Prostate gland (tissue), 2 donors: ENCODE measurements at places on chromosomes 2 and 18.

GRCh38 chr2:12543978-12544558 is 172.7 kb upstream of the TRIB2 start:
- H3K4me1 ChIP-seq: no peaks in the 10 kb centered on the region
- H3K27me3 ChIP-seq: no peaks in the 10 kb centered on the region
- H3K4me3 ChIP-seq: no peak overlapping the region
- H3K27ac ChIP-seq: no peak overlapping the region
- no peak for DNase-seq

- H3K36me3 ChIP-seq: peaks cover 11% of the 10 kb centered on the region
- DNase-seq: no peak
- H3K4me3 ChIP-seq: no peak overlapping the region
- H3K4me1 ChIP-seq: no peaks in the 10 kb centered on the region
- H3K27me3 ChIP-seq: no peaks in the 10 kb centered on the region
Observed at GRCh38 chr2:101870444-101870843, 121.3 kb upstream of the IL1R2 start.

GRCh38 chr2:240329116-240329665 is 106.3 kb upstream of the GPC1 start:
- no peak overlapping the region for H3K27ac ChIP-seq
- H3K27me3 ChIP-seq: no peaks in the 10 kb centered on the region
- no peaks in the 10 kb centered on the region for H3K36me3 ChIP-seq
- H3K4me1 ChIP-seq: no peaks in the 10 kb centered on the region

DNA sequence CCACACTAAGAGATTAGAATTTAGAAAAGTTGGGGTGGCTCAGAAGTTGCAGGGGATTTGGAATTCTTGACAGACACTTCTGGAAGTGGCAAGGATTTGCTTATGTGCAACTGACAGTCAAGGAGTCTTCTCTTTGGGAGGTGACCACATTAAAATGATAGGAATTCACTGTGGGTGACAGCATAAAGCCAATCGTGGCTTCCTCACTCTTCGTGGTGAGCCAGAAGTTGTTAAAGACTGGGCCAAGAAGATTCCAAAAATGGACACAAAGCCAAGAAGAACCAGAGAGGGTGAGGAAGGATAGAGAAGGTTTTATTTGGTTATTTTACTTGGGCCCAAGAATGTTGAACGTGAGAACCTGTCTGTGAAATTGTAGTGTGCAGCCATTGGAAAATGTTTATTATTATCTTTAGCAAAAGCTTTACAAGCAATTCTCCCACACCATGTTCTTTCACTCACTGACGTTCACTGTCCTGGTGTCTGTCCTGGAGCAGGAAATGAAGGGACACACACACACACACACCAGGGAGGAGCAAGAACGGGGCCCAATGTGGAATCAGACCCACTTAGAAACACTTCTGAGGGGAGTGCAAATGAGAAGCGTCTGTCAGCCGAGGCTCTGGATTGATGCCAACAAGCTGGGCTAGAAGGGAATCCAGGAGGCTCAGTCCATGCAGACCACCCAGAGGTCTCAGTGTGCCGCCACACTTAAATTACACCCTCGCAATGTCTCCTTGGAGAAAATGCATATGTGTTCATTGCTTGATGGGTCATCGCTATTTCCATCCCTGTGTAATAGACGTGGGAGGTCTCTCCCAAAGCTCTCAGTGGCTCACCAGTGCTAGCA is 37.2 kb downstream of the STEAP3 start:
- no peak overlapping the region for H3K27ac ChIP-seq
- H3K27me3 ChIP-seq: no peaks in the 10 kb centered on the region
- H3K4me1 ChIP-seq: no peaks in the 10 kb centered on the region
- no peak overlapping the region for H3K4me3 ChIP-seq
- no peaks in the 10 kb centered on the region for H3K36me3 ChIP-seq
- no peak for DNase-seq

DNA sequence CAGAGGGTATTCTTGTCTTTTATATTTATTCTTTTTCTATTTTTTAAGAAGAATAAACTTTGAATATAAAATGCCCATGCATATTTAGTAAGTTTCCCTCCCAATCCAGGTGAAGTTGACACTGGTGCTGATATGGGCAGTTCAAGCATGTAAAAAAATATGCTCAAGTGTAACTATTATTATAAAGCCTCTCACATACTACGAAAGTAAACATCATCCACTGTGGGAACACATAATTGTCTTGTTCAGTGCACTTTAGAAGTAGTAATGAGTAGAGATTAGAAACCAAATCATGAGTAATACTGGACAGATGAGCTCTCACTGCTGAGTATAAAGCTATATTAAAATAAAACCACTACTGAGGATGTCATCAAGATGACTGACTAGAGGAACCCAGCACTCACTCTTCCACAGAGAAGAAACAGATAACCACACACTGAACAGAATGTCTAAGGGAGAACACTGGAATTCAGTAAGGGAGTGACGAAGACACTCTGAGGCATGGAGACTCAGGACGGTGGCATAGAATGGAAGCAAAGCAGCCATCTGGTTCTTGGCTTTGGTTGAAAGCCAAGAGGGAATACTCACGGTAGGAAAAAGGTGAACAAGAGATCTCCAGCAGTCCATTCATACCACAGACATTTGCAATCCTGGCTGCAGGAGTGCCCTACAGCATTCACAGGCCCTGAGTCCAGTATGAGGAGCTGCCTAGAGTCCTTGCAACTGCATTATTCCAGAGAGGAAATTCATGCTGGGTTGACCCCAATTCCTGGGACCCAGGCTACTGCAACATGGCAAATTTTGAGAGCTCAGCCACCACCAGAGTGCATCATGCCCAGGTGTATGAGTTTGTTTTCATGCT is 9.5 kb upstream of the FAM110C start:
- no peaks in the 10 kb centered on the region for H3K36me3 ChIP-seq
- no peak for DNase-seq
- H3K27me3 ChIP-seq: no peaks in the 10 kb centered on the region
- no peak overlapping the region for H3K27ac ChIP-seq

DNA sequence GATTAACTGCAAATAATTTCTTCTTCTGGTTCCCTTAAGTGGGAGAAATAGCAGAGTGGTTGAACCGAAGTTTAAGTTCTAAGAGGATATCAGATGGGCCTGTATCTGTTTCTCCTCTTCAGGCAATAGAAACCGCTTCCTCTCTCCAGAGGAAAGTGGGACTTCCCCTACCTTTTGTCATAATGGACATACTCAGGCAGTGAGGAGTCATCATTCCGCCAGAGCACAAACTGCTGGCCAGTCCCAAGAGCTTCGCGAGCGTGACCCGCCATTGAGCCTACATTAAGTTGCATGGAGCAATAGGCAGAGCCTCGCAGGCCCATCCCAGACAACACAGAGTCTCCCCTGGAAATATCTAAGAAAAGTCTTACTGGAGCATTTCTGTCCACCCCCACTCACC is 158.9 kb downstream of the LDLRAD4 start:
- no peaks in the 10 kb centered on the region for H3K27me3 ChIP-seq
- peaks cover 12% of the 10 kb centered on the region for H3K4me1 ChIP-seq
- H3K36me3 ChIP-seq: no peaks in the 10 kb centered on the region
- H3K4me3 ChIP-seq: no peak overlapping the region
- DNase-seq: no peak

DNA sequence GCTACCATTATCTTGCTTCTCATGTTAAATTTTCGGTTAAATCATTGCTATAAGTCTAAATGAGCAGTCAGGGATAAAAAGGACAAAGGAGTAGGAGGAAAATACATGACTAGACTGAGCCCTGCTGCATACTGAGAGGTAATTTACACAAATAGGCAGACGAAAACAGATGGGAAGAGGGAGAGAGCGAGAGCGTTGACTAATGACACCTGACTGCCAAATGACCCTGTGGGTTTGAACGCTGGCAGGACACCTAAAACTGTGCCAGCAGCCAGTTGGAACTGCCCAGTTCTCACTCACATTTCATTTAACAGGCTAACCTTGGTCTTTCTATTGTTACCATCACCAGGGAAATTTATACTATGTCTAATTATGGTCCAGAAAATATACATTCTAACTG is 978.2 kb downstream of the CPS1 start:
- no peaks in the 10 kb centered on the region for H3K36me3 ChIP-seq
- H3K27ac ChIP-seq: no peak overlapping the region
- no peaks in the 10 kb centered on the region for H3K4me1 ChIP-seq
- no peak overlapping the region for H3K4me3 ChIP-seq

DNA sequence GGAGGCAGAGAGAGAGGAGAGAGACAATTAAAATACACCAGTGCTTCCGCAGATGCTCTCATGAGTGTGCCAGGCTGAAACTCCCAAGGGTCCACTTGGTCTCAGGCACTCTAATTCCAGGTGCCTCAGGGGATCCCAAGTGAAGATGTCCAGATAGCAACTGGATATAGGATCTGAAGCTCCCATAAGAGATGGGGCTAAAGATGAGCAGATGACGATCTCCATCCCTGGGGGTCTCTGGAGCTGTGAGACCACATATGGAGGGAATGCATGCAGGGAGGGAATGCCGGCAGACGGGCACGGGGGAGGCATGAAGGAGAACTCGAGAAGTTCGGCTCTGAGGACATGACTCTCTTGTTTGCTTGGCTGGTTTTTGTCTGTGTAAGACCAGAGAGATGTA is 223.7 kb upstream of the RAB6C start:
- no peaks in the 10 kb centered on the region for H3K4me1 ChIP-seq
- no peak for DNase-seq
- H3K27ac ChIP-seq: no peak overlapping the region
- H3K27me3 ChIP-seq: no peaks in the 10 kb centered on the region

- no peaks in the 10 kb centered on the region for H3K27me3 ChIP-seq
- H3K4me3 ChIP-seq: no peak overlapping the region
- no peak for DNase-seq
- no peaks in the 10 kb centered on the region for H3K36me3 ChIP-seq
- H3K4me1 ChIP-seq: no peaks in the 10 kb centered on the region
Observed at GRCh38 chr2:84373391-84373790, 85.7 kb downstream of the SUCLG1 start.

- no peaks in the 10 kb centered on the region for H3K4me1 ChIP-seq
- no peaks in the 10 kb centered on the region for H3K27me3 ChIP-seq
- no peak overlapping the region for H3K27ac ChIP-seq
Observed at GRCh38 chr2:162509288-162509968, 165.5 kb downstream of the GCA start.

DNA sequence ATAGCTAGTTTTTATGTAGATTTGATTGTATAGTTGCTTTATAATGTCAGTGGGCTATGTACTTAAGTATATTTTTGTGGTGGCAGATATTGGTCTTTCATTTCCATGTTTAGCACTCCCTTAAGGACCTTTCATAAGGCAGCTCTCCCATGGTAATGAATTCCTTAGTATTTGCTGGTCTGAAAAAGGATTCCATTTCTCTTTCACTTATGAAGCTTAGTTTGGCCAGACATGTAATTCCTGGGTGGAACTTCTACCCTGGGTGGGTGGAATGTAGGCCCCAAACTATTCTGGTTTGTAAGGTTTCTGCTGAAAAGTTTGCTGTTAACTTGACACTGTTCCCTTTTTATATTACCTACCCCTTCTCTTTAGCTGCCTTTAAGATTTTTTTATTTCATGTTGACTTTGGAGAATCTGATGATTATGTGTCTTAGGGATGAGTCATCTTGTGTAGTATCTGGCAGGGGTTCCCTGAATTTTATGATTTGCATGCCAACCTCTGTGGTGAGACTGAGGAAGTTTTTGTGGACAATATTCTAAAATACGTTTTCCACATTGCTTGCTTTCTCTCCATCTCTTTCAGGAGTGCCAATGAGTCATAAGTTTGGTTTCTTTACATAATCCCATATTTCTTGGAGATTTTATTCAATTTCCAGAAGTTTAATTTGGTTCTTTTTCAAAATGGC is 65.4 kb upstream of the VRK2 start:
- no peak for DNase-seq
- H3K4me3 ChIP-seq: no peak overlapping the region
- no peaks in the 10 kb centered on the region for H3K27me3 ChIP-seq
- no peaks in the 10 kb centered on the region for H3K4me1 ChIP-seq
- no peaks in the 10 kb centered on the region for H3K36me3 ChIP-seq
- H3K27ac ChIP-seq: no peak overlapping the region

DNA sequence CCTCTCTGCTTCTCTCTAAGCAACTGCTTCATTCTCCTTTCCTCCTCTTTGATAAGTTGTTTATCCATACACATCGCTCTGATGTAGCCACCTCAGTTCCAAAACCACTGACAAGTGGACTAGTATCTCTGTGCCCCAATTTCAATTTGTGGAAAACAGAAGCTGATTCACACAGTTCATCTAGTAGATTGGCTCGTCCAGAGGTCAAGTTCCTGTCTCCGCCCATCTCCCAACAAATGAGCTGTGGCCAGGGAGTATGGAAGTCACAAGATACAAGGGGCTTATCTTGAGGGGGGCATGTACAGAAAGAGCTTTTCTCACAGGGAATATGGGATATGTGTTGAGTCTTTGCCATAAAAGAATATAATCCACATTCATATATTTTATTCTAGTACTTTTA is 17.7 kb upstream of the CHN1 start:
- H3K4me1 ChIP-seq: no peaks in the 10 kb centered on the region
- H3K27ac ChIP-seq: no peak overlapping the region
- H3K36me3 ChIP-seq: no peaks in the 10 kb centered on the region
- no peak for DNase-seq
- no peaks in the 10 kb centered on the region for H3K27me3 ChIP-seq

DNA sequence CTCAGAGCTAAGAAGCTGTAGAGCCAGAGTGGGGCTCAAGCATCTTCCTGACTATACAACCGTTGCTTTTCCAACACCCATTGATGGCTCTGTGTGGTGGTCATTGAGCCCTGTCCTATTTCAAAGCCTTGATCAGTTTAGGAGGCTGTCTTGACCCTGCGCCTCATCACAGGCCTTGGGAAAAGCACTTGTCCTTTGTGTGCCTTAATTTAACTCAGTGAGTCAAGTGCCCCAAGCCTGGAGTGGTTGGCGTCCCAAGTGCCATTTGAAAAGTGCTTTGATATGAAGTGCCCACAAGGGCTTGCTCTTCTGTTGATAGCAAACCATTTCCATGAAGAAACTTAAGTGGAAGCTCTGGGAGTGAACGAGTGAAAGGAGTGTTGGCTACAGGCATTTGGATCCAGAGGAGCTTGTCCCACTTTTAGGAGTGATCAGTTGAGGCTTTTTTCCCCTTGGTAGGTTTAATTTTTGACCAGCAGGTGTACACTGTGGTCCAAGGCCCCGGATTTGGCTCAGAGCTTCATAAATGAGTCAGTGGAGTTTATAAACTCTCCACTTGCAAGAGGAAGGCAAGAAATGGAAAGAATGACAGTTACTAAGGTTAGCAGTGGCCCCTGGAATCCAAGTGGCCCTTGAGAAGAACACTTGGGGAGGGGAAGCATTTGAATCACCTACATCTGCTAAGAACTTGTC is 50.3 kb downstream of the ACTR2 start:
- no peak for DNase-seq
- no peak overlapping the region for H3K4me3 ChIP-seq
- no peak overlapping the region for H3K27ac ChIP-seq
- H3K27me3 ChIP-seq: no peaks in the 10 kb centered on the region
- no peaks in the 10 kb centered on the region for H3K4me1 ChIP-seq
